CD4-positive, alpha-beta T cell (primary cell): ENCODE measurements at places on chromosomes 1 and 21.

GRCh38 chr1:65793359-65793732 is 651 bp downstream of the PDE4B start:
- DNase-seq = no peak

- no peak for DNase-seq
Observed at GRCh38 chr21:41620982-41621381, 113.0 kb upstream of the TMPRSS2 start.

- DNase-seq = no peak
Observed at GRCh38 chr1:205374210-205375078, 17.7 kb upstream of the KLHDC8A start.

DNA sequence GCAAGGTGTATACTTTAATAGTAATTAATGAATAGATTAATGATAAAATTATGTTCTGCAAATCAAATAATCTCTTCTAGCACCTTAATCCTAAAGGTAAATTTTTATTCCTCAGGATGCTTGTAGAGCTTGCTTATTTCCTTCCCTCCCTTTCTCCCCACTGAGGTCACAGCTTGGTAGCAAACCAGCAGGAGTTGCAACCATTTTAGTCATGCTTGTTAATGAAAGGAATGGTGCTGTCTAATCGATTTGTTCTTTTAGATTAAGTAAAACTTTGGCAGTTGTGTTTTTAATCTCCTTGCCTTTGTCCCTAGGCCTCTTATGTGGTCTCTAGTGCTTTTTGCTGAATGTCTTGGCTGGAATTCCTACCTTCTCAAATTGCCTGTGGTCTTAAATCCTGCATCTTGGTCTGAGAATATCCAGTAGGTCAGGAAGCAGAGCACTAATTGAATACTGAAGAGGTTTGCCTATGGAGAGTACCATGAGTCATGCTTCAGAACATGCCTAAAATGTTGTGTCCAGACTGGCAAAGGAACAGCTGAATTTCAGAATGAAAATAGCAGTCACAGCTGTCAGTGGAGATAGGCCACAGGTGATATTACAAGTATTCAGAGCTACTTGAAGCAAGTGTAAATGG is 36.3 kb upstream of the RWDD3 start:
- DNase-seq = no peak
